NCI-H2081 treated with DMSO at 0.1 percent for 48 hours (cell line): ENCODE measurements at places on chromosomes 7 and 10.

- DNase-seq, result no peak
These were observed 997.3 kb downstream of the LRMDA start for GRCh38 chr10:76428551-76429367.

DNA sequence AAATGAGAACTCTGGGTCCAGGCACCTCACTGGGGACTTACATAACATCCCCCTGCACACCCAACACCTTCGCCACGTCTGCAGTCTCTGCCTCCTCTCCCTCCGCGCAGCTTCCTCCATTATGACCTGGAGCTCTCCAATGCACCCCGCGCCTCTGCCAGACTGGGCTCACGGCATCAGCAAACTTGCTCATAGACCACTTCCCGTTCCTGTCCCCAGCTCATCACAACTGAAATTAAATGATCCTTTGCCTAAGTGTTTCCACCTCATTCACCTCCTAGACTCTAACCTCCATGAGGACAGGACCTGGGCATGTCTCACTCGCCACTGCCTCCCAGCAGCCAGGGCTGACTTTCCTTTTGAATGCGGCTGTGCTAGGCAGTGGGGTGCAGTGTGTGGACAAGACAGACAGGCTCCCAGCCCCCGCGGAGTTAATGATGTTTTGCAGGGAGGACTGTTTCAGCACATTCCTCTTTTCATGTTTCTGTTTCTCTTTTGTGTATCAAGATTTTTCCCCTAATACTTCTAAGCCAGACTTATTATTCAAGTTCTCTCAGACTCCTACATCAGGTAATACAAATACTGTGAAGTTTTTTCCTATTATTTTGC, 18.8 kb downstream of the CHST15 start:
- DNase-seq, result no peak

DNA sequence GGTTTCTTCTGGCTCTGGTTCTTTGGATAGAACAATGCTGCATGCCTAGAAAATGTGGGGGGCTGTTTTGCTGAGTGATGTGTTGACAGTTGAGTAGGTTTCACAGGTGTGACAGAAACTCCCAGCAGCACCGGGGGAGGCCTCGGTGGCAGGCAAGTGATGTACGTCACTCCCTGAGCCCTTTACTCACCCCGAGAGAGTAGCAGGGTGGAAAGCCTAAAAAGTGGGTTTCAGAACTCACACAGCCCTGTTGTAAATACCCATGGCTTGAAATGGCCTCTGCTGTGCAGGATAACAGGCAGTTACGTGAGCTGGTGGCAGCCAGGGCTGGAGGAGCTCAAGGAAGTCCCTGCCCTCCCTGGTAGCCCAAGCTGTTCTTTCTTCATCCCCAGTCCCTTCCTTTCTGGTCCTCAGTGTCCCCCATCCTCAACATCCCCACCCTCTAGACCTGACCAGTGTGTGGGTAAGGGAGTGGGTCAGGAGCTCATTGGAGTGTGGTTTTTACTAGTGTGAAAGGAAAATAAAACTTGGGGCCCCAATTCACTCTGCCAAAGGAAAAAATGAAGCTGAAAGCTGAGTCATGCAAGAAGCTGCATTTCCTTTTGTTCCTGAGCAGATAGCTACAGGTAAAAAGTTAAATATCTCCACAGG, 258.1 kb downstream of the STK31 start:
- DNase-seq, result no peak

- DNase-seq, result no peak
These were observed 104.3 kb downstream of the AHR start for GRCh38 chr7:17402628-17403278.

GRCh38 chr10:71644307-71645180, 75.0 kb downstream of the C10orf105 start:
- no peak for DNase-seq

DNA sequence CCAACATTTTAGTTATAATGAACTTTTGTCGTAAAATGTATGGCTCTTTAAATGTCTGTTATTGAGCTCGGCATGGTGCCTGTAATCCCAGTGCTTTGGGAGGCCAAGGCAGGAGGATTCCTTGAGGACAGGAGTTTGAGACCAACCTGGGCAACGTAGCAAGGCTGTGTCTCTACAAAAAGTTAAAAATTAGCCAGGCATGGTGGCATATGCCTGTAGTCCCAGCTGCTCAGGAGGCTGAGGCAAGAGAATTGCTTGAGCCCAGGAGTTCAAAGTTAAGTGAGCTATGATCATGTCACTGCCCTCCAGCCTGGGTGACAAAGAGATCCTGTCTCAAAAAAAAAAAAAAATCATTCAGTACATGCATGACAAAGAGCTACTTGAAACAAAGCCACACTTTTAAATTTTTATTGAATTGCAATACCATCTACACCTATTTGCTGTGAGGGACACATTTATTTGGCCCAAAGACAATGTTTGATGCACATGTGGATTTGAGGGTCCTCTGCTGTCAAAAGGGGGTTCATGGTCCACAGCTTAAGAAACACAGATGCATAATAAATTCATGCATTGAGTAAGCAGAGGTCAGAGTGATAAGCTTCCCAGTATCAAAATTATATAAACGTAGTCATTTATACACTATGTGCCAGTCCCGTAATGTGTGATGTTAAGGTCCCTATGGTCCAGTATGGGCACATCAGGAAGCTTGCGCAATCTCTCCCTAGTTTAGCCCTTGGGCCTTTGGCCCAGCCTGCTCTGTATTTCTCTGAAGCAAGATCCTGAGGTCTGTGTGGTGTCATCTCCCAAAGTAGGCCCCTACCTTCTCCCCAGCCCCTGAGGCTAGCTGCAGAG, 4.4 kb upstream of the MALSU1 start:
- no peak for DNase-seq

DNA sequence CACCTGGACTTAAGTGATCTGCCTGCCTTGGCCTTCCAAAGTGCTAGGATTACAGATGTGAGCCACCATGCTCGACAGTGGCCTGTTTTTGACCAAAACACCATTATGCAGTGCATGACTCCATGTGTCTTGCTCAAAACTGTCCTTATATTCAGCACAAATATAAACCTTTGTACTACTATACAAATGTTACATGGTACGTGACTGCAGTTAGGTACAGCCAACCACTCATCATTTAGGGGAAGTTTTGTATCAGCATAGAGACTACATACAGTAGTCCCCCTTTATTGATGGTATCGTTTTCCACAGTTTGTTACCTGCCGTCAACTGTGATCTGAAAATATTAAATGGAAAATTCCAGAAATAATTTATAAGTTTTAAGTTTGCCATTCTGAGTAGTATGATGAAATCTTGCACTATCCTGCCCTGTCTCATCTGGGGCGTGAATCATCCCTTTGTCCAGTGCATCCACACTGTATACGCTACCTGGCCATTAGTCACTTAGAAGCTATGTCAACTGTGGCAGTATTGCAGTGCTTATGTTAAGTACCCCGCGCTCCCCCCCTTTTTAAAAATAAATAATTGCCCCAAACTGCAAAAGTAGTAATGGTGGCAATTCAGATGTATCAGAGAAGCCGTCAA, 23.3 kb upstream of the ZNF282 start:
- DNase-seq, result no peak

DNA sequence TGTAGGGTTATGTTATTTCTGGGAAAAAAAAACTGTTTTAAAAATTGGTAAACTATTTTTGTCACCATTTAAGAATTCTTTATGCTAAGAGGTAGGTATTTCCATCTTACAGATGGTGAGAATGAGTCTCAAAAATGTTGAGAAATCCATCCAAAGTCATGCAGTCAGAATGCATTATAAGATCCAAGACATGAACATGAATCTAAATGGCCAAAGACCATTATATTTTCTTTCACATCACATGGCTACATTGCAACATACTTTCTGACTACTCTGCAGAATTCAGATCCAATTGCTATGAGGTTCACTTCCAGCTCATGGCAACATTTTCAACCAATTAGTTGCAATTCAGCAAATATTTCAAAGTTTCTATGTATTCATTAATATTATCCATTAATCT, 181.2 kb downstream of the TWIST1 start:
- DNase-seq, result no peak

GRCh38 chr10:841535-841934, 90.0 kb downstream of the LARP4B start:
- DNase-seq, result no peak

- no peak for DNase-seq
These were observed 2.9 kb downstream of the CYTH3 start for GRCh38 chr7:6269527-6269926.

GRCh38 chr7:122290476-122290875, 14.1 kb downstream of the FEZF1 start:
- DNase-seq, result no peak

- DNase-seq, result no peak
These were observed 2.6 kb downstream of the SCD start for GRCh38 chr10:100349672-100350071.

- DNase-seq, result no peak
These were observed 284.5 kb upstream of the KLF6 start for GRCh38 chr10:4069491-4069890.

DNA sequence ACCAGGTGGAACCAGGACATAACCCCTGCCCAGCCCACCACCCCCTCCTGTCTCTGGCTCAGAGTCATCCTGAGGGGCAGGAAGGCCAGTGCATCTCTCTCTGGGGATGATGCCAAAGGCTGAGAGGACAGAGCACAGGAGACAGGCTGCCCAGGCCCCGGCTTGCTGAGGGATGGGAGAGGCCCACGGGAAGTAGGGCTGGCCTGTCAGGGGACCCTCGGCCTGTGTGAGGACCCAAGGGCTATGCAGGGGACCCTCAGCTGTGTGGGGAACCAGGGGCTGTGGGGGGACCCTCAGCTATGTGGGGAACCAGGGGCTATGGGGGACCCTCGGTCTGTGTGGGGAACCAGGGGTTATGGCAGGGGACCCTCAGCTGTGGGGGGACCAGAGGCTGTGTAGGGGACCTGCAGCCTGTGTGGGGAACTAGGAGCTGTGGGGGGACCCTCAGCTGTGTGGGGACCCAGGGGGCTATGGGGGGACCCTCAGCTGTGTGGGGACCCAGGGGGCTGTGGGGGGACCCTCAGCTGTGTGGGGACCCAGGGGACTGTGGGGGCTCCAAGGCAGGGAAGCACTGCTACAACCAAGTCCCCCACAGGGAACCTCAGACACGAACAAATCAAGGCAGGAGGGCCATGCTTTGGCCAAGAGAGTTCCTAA, 27.7 kb downstream of the EBF3 start:
- DNase-seq, result no peak

GRCh38 chr7:117066668-117067067, 113.4 kb downstream of the ST7 start:
- DNase-seq, result no peak

GRCh38 chr7:82167558-82168314, 275.8 kb downstream of the CACNA2D1 start:
- DNase-seq, result no peak

- no peak for DNase-seq
These were observed 2.4 kb downstream of the PURB start for GRCh38 chr7:44882899-44883298.

- no peak for DNase-seq
These were observed 182.9 kb downstream of the PFKFB3 start for GRCh38 chr10:6385665-6386064.

GRCh38 chr10:1374511-1375345, 318.5 kb downstream of the WDR37 start:
- no peak for DNase-seq
